ENCODE measurements at places on chromosomes 7 and 10.

- no peak for DNase-seq
Observed at GRCh38 chr7:155361346-155361680, 63.6 kb downstream of the INSIG1 start.

GRCh38 chr10:85043207-85043606 is 714.8 kb downstream of the CCSER2 start:
- DNase-seq, result no peak

DNA sequence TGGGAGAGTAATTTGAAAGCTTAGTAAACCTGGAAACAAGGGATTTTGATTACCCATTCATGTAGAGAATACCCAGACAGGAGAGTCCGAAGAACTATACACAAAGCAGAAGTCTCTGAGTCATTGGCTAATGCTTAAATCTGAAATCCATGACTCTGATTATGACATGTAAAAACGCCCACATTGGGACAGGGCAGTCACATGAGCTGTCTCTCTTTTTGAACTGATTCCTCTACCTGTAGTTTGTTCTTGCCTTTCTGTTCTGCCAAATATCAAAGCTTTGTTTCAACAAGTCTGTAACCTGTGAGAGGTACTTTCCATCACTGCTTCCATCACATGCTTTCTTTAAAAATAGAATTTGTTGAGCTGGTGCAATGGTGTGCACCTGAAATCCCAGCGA is 4.3 kb upstream of the GPNMB start:
- peak; percentile 11 for DNase-seq

DNA sequence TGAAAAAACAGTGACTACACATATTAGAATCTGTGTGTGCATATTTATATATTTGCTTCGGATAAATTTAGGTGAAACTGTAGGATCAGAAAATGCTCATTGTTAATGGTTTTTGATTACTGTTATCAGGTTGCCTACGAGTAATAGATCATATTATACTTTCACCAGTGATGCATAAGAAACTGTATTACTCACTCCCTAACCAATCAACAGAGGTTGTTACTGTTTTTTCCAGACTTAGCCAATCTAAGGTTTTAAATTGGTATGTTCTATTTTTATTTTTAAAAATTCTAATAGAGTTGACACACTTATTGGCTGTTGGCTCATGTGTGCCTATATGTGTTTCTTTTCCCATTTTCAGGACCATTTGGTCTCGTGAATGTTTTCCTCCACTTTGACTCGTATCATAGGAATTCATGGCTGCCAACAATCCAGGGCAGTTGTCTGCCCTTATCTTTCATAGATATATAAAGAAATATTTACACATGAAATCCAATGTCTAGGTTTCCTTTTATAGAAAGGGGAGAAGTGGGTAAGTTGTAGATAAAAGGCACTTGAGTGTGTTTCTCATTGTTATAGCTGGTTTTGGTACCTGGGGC is 59.2 kb downstream of the ANLN start:
- DNase-seq, result no peak

DNA sequence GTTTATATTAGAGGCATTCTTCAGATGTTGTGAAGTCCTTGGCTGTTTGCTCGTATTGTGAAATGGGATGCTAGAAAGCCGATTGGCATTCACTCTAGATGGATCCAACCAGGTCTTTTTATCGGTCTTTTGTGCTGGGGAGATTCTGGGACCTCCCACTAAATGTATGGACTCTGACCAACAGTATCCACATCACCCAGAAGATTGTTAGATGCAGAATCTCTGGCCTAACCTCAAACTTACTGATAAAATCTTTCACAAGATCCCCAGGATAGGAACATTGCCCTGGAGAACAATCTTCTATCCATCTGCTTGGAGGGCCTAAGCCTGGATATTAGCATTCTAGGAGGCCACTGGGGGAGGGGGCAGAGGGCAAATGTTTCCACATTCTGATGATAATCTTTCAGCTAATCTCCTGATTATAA is 160.9 kb downstream of the PLXDC2 start:
- DNase-seq, result no peak

- DNase-seq, result no peak
Observed at GRCh38 chr7:29443552-29443951, 120.1 kb upstream of the PRR15 start.

DNA sequence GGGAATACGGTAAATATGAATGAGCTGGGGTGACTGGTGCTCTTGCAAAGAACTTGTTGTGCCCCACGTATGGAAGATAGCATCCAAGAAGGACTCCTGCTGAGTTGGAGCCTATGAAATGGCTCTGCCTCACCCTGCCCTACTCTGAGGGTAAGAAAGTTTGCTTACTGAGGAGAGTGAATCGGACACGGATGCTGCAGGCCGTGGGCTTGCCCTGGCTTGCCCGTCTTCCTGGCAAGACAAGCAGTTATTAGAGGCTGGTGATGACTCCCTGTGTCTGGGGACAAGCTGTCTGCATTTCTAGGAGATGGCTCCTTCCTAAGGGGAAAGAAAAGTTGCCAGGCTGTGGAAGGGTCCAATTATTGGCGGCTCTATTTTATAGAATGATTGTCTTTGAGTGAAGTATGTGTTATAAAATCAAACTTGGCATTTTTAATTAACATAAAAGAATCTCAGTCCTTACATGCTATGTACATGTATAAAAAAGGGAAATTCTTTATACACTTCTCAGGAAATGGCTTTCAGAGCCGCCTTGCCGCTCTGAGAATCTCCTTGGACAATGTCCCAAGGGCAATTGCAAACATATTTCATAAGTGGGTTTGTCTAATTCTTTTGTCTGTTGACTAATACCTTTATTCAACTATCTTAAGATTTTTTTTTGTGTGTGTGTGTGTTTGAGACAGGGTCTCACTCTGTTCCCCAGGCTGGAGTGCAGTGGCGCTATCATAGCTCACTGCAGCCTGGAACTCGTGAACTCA is 64.6 kb downstream of the CYP26A1 start:
- DNase-seq, result peak; percentile 66

- peak; percentile 45 for DNase-seq
Observed at GRCh38 chr10:63409465-63410027, 56.2 kb downstream of the JMJD1C start.

GRCh38 chr10:126470991-126471390 is 82.7 kb upstream of the ADAM12 start:
- DNase-seq, result no peak

GRCh38 chr7:155230169-155230593 is 67.5 kb upstream of the INSIG1 start:
- peak; percentile 95 for DNase-seq

DNA sequence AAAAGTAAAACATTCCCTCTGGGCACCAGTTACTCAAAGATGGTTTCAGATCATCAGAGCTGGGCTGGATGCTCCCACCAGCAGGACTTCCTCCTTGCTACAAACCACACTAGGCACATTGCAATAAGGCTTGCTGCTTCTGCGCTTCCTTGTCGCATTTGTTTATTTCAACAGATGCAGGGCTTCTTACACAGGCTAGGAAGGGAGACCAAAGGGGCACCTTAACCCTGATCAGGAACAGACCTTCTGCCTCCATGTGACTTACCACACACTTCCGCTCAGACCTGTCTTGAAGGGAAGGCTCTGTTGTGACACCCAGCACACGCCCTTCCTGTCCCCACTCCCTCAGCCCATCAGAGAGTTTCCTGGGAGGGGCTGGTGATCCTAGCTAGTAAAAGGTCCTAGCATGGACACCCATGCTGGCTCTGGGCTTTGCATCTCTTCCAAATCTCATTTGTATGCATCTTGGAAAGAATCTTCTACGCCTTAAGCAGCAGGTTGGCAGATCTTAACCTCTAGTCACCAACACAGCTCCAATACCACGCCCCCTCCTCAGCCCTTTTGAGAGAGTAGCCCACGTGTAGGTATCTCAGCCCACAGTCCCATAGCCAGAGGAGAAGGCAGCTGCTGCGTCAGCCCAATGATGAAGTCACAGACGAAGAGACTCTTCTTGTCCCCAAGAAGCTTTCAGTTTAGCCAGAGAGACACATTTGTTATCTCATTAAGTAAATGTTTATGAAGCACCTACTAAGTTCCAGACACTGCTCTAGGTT is 47.1 kb upstream of the SVIL start:
- no peak for DNase-seq

DNA sequence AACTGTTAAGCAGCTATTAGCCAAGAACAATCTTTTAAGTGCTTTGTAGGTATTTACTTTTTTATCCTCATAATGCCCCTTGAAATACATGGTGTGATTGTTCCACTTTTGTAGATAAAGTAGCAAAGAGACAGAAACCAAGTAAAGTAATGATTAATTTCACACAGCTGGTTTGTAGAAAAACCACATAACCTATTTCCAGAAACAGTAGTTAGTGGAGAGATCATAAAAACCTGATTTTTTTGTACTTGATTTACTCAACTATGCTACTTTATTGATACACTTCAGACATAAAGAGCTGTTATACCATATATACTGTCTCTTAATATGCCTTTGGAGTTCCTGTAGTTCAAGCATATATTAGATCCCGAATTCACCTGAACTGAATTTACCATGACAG is 118.4 kb downstream of the SEMA3A start:
- no peak for DNase-seq

- DNase-seq, result peak; percentile 60
Observed at GRCh38 chr10:110504111-110504735, 6.5 kb downstream of the DUSP5 start.

DNA sequence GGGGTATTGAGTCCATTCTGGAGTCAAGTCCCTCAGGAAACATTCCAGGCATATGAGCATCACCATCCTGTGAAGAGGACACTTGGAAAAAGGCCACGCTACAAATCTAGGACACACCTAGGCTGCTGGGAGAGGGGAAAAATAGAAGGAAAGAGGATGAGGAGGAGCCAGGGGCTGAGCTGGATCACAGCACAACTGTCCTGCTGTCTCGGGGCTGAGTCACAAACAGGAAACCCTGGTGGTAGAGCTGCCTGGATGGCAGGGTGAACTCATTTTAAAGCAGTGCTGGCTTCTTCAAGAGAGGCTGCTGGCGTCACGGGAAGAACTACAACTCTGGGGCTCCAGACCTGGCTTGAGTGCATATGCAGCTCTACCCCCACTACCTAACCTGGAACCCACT is 151.5 kb downstream of the RNF216 start:
- DNase-seq, result peak; percentile 72

DNA sequence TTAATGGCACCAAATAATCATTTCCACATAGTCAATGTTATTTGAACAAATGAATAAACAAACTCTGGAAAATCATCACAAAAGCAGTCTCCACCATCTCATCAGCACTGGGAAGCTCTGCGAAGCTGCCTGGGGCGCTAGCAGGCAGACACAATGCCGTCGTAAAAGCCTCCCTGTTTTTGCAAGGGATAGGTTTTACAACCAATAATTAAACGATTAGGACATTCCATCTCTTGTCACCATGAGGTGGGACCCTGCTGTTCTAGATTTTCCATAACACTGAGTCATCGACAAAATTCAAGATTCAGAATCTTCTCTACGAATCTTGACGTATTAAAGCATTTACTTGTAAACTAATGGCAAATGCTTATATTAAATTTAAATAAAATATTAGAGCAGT is 172.8 kb upstream of the AKR1E2 start:
- DNase-seq, result no peak

DNA sequence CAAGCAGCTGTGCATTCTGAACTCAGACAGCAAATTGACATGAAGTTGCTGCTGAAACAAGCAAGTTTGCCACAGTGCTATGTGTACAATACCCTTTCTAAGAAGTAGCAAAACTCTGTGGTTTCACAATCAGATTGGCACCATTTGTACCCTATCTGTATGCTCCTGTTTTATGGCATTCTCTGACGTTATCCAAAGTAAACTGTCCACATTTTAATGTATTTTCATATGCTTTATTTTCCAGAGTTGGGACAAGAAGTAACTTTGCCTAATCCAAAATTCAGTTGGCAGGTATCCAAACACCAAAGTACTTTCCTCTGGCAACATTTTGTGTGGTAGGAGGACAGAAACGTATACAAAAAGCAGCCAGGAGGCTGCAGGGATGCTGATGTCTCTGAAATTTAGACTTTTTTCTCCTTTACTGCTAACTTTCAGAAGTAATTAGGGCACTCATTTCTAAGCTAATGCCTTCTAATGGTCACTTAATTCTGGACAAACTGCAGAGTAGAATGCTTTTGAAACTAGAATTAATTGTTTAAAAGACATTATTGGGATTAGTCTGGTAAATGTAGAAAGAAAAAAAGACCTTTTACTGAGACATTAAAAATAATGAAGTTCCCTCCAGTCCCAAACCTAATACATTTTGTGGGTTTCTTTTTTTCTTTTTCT is 414.7 kb upstream of the NRP1 start:
- no peak for DNase-seq

DNA sequence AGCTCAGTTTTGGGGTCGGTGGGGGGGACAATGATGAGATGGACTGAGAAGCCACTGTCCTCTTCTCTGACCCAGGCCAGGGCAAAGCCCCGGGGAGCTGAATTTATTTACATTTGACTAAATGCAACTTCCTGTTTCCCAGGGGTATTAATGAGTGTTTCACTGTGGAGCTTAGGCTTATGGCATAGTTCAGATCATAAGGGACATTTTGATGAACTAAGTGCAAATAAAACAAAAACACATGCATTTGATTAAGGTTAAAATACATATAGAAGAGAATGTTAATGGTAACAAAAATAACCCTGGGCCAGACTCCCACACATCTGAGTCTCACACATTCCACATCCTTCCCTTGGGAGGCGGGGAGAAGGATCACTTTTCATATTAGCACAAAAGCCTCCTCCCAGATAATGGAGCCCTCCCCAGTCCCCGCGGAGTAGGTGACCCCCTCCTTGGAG is 320.6 kb downstream of the FRMD4A start:
- peak; percentile 75 for DNase-seq

DNA sequence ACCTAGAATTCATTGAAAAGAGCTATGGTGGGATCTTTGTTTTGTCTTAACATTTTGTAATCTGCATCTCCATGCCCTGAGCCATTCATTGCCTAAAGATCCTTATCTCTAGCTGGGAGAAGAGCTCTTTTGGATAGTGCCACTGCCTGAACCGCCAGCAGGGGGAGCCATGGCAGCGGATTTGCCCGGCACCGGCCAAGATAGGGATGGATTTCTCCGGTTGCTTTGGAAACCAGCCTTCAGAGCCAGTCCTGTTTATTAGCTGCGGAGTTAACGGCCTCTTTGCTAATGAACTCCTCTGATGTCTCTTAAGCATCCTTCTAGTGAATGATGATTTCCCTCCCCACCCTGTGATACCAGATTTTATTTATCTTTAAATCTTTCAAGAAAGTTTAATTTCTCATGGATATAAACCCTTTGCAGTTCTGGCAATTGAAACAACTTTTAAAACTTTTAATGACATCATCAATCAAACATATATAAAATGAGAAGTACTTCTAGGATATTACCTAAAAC is 58.2 kb upstream of the LYZL2 start:
- DNase-seq, result peak; percentile 85

GRCh38 chr7:29413626-29414136 is 150.0 kb upstream of the PRR15 start:
- DNase-seq, result no peak

- no peak for DNase-seq
Observed at GRCh38 chr7:45176886-45177731, 19.5 kb downstream of the RAMP3 start.

- no peak for DNase-seq
Observed at GRCh38 chr10:78109210-78109609, 75.5 kb downstream of the RPS24 start.

Measured in GM03348 (cell line).